ENCODE measurements at places on chromosomes 11 and 22. TPM values are rescaled to one million over a fixed set of nuclear protein-coding genes. Genes with fewer than 3 reads are reported as not detected.

APOA4 gene
- not detected for total RNA-seq

SLC43A1 gene
- 3.9 TPM for total RNA-seq

KCNE3 gene
- not detected for total RNA-seq

MRGPRF gene
- 0.09 TPM for total RNA-seq

ESAM gene
- 12.4 TPM for total RNA-seq

LDLRAD3 gene
- total RNA-seq = 21.7 TPM

RFPL2 gene
- total RNA-seq = 0.30 TPM

TMPRSS4 gene
- not detected for total RNA-seq

XRCC6 gene
- total RNA-seq = 317 TPM

TMEM121B gene
- 0.14 TPM for total RNA-seq

WT1 gene
- 5.9 TPM for total RNA-seq

OPCML gene
- total RNA-seq = not detected

PKDREJ gene
- total RNA-seq = not detected

TPCN2 gene
- total RNA-seq = 11.7 TPM

PPME1 gene
- 59.6 TPM for total RNA-seq

BEST1 gene
- total RNA-seq = 5.8 TPM

CNGA4 gene
- total RNA-seq = 0.18 TPM

All from A549 treated with CpdA at 1 μM for 4 hours (cell line).